EH (cell line): ENCODE measurements at places on chromosomes 16 and 17.

- DNase-seq: peak; percentile 9
Measured at GRCh38 chr17:45948498-45948880, 50.6 kb upstream of the STH start.

GRCh38 chr16:21565861-21566669 is 33.3 kb upstream of the METTL9 start:
- no peak for DNase-seq

GRCh38 chr16:27369806-27370205 is 32.2 kb upstream of the IL21R start:
- DNase-seq: peak; percentile 27

DNA sequence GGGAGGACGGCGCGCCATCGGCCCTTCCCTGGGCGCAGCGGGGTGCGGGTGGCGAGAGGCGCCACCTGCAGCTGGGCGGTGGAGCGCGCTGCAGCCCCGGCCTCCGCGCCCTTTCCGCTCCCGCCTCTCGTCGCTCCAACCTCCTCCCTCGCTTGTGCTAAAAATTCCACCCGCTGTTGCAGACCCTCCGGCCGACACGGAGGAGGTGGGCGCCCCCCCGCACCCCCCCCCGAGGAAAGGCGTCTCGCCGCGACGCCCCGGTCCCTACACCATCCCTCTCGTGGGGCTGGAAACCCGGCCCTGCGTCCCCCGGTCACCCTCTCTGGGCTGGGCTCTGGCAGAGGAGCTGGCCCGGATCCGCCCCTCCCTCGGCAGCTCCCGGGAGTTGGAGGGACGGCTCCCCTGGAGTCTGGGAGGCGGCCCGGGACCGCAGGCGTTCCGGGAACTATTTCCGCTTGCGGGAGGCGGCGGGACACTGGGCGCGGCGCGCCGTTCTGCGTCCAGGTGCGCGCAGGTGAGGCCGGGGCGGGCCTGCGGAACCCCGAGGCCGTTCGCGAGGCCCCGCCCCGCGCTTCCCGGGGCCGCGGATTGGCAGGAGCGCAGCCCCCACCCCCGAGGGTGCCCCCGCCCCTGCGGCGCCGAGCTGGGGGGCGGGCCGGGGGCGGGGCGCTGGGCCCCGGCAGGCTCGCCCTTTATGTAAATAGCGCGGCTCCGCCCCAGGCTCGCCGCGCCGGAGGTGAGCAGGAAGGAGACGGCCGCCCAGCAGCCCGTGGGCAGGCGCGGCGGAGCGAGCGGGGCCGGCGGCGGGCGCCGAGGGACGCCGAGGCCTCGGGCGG is at the start of gene LLGL2:
TSS of gene LLGL2 (plus strand) at position 728 of the 836 bp plus-strand sequence. CDS start 17,730 bp downstream, outside the sequence.
- DNase-seq: peak; percentile 72

DNA sequence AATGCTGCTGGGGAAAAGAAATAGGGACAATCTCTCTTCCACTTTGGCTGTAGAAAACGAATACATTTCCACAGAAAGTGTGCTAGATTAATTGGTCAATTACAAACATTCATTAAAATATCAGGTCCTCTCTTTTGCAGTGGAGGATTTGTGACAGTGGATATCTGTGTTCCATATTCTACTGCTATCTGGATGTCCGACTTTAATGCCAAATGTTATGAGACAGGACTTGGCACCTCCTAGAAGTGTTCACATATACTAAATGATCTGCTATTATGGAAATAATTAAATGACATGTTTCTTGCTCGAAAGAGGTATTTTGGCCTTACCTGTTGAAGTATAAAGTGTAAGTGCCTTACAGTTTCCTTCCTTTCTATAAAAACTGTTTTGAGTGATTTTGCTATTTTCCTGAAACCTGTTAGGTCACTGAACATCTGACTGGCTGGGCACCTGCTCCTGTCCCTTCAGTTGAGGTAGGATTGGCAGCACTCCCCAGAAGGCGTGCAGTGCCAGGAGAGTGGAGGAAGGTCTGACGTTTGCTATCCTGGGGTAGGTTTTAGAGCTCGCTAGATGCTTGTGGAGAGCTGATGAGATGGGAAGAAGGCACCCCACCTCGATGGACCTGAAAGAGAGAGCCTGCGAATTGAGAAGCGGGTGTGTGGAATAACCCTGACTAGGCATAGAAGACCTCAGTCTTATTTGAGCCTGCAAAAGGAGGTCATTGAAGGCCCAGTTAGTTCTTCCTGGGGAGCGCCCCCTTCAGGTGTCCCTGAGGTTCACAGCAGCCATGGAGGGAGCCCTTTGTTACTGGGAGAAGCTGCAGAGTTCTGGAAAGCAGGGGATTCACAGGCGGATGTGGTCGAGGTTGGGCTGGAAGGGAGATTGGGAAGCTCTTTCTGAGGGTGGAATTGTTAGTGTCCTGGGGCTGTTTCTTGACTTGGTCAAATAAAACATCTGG is 159.4 kb upstream of the ZNF267 start:
- DNase-seq: no peak

GRCh38 chr17:71251951-71252350 is 868.9 kb upstream of the SOX9 start:
- peak; percentile 37 for DNase-seq
